ENCODE measurements at places on chromosomes 6 and 20.

GRCh38 chr6:107731422-107732319 lies 92.4 kb downstream of the SCML4 start:
- DNase-seq, result no peak

DNA sequence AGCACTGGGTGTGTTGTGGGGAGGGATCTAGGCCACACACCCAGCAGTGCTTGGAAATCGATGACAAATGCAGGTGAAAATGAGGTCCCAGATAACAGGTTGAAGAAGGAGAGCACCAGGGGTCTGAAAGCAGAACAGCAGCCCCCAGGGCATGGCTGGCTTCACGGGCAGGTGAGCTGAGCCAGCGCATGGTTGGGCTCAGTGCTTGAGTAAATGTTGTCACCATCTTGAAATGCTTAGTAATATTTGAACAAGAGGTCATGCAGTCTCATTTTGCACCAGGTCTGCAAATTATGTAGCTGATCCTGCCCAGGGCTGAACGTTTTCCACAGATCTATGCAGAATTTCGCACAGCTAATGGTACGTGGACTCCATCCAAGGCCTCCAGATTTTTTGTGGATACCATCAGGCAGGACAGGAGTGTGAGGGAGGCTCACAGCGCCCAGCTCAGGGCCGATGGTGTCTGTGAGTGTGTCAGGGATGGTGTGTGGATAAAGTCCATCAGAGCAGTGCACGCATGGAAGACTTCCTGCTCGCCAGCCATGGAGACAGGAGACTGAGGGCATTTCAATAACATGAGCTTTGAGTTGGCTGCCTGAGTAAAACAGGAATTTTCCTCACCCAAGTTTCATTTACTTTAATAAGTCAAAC lies 53.1 kb upstream of the SNX9 start:
- no peak for DNase-seq

DNA sequence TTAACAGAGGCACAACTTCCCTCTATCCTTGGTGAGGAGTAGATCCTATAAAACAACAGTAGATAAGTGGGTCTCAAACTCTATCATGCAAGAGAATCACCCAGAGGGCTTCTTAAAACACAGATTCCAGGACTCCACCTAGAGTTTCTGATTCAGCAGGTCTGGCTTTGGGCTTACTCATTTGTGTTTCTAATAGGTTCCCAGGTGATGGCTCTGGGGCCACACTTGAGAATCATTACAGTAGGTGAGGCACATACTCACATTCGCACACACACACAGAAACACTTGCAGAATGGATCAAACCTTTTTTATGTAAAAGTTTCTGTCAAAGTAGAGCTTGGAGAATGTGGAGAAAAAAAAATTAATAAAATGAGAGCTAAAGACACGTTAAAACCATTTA lies 52.4 kb downstream of the TMEM242 start:
- no peak for DNase-seq

- no peak for DNase-seq
These were observed 114.3 kb upstream of the HDAC2 start for GRCh38 chr6:114085211-114085610.

- DNase-seq, result peak; percentile 74
These were observed 170.0 kb downstream of the FOXA2 start for GRCh38 chr20:22414305-22414742.

DNA sequence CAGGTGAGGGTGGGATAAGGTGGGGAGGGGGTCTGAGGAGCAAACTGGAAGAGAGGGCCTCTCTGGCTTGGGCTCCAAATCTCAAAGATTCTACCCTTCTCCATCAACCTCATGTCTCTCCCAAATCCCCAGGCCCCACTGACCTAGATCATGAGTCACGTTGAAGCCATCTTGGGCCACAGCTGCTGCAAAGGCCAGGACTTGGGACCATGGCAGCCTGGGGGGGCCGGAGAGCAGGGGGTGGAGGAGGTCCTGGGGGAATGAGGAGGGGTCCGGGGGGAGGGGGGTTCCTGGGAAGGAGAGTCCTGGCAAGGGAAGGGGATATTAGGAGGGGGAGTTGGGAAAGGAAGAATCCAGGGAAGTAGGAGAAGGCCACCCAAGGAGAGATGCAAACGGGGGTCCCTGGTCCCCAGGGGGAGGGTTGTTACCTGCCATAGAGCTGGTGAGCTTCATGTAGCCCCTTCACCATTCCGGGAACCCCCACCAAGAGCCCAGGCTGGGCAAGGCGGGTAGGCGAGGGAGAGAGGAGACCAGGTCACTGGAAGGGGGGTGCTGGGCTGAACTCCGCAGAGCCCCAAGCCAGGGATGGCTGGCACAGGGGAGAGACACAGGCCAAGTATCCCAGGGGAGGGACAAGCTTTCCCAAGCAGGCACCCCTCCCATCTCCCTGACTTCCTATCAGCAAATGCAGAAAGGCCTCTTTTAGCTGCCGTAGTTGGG lies 12.7 kb downstream of the GGT7 start:
- no peak for DNase-seq

GRCh38 chr6:36335465-36336207 lies 1.1 kb downstream of the BNIP5 start:
- no peak for DNase-seq

DNA sequence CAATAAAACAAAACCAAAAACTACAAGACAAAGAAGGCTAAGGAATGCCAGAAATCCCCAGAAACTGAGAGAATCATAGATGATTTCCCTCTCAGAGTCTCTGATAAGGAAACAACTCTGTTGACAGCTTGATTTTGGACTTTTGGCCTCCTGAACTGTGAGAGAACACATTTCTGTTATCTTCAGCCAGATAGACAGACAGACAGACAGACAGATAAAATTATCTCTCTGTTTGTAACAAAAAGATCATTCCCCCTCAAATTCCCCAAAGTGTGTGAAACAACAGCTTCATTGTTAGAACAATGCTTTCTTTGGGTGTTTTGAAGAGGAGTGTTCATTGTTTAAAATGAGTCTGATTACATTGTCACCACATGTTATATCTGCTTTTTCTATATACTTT lies 148.2 kb downstream of the BCKDHB start:
- DNase-seq, result no peak

- no peak for DNase-seq
These were observed 348.9 kb upstream of the AGPAT4 start for GRCh38 chr6:161622779-161623178.

DNA sequence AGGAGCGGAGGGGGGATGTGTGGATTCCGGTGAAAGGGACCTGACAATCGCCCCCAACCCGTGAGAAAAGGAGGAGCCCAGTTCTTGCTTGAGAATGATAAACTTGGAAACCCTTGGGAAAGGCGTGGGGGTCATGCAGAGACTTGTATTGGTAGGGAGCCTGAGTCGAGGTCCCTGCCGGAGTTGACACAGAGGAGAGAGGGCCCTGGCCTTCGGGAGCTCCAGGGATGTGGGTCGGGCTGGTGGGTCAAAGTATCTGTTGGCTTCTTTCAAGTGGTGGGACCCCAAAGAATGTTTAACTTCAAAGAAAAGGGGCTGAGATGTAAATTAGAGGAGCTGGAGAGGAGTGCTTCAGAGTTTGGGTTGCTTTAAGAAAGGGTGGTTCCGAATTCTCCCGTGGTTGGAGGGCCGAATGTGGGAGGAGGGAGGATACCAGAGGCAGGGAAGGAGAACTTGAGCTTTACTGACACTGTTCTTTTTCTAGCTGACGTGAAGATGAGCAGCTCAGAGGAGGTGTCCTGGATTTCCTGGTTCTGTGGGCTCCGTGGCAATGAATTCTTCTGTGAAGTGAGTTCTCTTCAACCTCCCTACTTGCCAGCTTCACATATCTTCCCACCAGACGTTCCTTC lies 571 bp downstream of the CSNK2B start:
- DNase-seq, result no peak

- no peak for DNase-seq
These were observed 154.6 kb downstream of the ZDHHC14 start for GRCh38 chr6:157535340-157536222.

GRCh38 chr20:58479726-58480440 lies 35.3 kb downstream of the APCDD1L start:
- DNase-seq, result no peak

Data from NCI-H748 treated with DMSO at 0.1 percent for 48 hours (cell line).